ENCODE measurements at places on chromosomes 2 and 18.

DNA sequence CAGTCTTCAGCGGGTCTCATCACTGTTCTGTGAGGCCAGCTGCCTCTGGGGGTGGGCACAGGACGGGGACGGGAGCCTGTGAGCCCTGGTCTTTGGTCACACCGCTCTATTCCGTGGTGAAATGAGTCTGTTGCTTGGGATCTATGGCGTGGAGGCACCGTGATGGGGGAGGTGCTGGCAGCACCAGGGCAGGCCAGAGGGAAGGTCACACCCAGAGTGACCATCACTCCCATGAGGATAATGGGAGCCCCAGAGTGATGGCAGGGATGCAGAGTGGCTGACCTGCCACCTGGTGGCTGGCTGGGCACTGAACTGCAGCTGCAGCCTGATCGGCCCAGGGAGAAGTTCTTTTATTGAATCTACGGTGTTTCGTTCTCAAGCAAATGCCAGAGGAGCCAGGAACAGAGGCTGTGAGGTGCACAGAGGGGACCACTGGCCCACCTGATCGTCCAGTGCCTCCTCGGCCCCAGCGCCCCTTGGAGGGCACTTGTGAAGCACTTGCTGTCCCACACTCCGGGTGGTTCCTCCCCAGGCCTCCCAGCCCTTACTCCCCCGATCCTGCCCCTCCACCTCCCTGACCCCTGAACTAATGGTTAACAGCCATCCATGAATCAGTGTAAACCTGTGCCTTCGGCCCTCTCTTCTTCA lies 17.9 kb downstream of the KCNIP3 start:
- DNase-seq, result peak; percentile 53

GRCh38 chr2:15982285-15983044 lies 42.1 kb downstream of the MYCN start:
- no peak for DNase-seq

DNA sequence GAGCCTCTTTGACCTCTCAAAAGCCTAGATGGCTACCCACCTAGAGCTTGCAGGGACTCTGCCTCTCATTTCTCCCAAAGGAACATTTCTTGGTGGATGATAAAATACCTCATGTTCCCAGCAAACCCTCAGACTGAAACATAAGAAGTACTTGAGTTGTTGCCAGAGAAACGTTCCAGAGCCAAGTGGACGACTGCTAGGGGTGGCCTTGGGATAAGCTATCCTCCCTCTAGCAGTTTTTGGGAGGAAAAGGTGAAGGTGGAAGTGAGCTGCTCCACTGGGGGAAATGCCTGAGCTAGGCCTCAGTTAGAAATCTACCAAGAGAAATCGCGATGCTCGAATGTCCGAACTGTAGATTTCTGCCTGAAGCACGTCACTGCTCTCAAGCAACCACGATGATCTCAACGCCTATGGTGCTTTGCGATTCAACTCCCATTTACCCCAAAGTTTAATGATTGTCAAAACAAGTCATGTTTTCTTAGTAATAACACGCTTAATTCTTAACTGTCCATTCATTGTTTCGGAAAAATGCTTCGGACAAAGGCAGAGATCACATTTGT lies 91.5 kb downstream of the CCBE1 start:
- no peak for DNase-seq

DNA sequence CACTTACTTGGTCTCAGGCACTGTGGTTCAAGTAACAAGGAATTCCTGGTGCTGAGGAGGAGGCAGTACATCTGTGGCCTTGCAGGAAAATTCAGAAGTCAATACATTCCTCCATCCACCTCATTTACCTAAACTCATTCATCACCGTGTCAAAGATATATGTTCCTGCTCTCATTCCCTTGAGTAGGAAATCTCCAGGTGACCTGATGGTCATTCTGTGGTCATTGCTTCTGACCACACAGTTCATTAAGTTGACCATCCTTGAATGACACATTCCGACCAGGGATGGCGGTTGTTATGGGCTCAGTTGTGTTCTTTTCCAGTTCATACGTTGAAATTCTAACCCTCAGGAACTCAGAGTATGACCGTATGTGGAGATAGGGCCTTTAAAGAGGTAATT lies 2.1 kb upstream of the STK17B start:
- no peak for DNase-seq

DNA sequence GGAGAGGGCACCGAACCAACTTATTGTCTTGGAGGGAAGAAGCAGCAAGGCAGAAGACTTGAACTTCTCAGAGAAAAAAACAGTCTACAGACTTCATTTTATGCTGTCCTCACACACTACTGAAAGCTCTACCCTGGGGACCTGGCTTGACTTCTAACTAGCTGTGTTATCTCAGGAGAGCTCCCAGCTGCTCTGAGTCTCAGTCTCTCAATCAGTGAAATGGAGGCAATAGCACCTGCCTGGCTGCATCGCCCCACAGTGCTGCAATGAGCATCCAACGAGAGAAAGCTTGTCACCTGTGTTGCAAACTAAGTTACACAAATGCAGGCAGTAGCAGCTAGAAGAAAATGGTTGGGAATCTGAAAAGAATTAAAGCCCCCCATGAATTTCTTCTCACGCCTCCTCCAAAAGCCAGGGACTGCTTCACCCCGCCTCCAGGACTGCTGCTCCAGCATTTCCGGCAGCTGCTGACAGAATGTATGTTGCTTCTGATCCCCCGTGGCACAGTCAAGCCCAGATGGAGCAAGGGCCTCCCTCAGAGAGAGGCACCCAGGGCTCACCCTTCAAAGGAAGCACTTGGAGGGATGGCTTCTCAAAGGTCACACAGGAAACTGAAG lies 116.3 kb downstream of the BCL11A start:
- DNase-seq, result no peak

DNA sequence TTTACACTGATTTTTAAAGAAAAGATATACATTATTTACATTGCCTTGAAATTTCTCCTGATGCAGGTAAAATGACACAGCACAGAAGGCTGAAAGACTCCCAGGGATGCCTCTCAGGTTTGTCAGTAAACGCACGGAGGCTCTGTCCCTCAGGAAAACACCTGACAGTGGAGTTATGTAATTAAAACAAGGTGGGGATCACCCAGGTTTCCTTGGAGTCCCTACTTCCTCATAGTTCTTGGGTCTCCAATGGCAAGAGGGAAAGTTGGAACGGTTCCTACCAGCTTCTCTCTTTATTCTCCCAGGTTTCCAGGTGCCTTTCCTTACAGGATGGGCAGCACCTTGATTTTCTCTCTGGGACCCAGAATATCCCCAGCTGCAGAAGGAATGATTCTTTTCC lies 654.8 kb downstream of the SLC4A3 start:
- no peak for DNase-seq

DNA sequence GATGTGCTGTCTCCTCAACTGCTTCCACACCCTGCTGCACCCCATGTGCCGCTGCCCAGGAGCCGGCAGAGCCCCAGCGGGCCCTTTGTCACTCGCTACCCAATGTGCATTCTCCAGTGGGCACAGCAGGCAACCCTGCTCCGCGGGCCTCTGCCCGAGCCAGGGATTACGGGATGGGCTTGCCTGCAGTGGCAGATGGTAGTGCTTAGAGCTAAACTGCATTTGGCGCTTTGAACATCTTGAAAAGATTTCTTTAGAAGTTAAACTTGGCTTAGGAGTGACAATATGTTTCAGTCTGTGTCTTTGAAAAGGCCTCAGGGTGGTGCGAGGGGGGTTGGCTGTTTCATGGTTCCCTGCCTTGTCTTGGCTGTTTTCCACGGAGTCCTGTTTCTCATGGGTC lies 84.0 kb upstream of the BOD1L2 start:
- DNase-seq, result no peak

GRCh38 chr2:74704216-74704615 lies 50.2 kb downstream of the SEMA4F start:
- DNase-seq, result no peak

GRCh38 chr2:97936199-97936598 lies 59.5 kb downstream of the TMEM131 start:
- no peak for DNase-seq

- peak; percentile 59 for DNase-seq
Observed at GRCh38 chr2:241218131-241219029, 29.9 kb downstream of the ANO7 start.

- DNase-seq, result no peak
Observed at GRCh38 chr2:197427986-197428385, 6.8 kb downstream of the SF3B1 start.

GRCh38 chr18:33805592-33805991 lies 227.6 kb downstream of the ASXL3 start:
- DNase-seq, result no peak

GRCh38 chr2:38960609-38961320 lies 71.1 kb downstream of the ARHGEF33 start:
- DNase-seq, result no peak
